Stimulated activated CD8-positive, alpha-beta memory T cell treated with anti-CD3 and anti-CD28 coated beads, Interleukin-4, amount 100 ng/mL, for 1 hour (primary cell): ENCODE measurements at places on chromosomes 11 and 22.
A peak's percentile ranks its signal among the peaks of the same experiment; 100 is the strongest.

- no peak for DNase-seq
These were observed 110.4 kb downstream of the RRAS2 start for GRCh38 chr11:14248580-14248981.

- DNase-seq: no peak
These were observed 23.7 kb upstream of the CTR9 start for GRCh38 chr11:10727146-10727851.

GRCh38 chr11:123052901-123053721, 8.8 kb downstream of the HSPA8 start:
- no peak for DNase-seq

- DNase-seq: no peak
These were observed 22.7 kb downstream of the KCNQ1OT1 start for GRCh38 chr11:2677127-2677526.

DNA sequence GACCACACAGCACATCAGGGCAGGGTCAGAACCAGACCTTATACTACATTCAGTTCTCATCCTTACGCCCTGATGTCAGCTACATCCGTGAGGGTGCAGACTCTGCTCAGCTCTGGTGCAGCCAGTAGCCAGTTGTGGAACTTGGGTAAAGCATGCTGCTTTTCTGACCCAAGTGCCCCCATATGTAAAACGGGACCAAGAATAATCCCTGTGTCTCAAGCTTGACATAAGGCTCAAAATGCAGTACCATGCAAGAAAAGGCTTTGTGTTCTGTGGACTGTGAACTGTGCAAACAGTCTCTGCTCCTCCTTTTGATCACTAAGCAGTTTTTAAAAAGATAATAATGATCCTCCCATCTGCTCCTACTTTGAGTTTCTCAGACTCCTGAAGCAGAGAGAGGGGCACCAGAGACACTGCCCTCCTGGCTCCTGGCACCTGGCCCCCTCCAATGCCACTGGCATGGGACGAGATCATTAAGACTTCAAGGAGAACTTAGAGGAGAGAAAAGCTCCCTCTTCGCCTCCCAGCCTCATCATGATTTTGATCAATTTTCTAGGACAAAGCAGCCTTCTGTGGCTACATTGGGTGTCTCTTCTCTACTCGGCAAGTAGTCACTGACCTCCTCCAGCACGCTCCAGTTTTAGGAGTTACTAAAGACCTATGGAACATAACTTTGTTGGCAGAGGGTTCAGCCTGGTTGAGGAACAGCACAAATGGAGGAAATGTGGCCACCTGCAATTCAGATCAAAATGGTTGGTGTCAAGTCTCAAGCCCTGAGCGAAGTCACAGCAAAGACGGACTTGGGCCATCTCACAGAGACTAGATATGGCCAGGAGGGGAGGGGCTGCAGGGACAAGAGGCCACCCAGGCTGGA, 23.9 kb downstream of the IL10RA start:
- no peak for DNase-seq

DNA sequence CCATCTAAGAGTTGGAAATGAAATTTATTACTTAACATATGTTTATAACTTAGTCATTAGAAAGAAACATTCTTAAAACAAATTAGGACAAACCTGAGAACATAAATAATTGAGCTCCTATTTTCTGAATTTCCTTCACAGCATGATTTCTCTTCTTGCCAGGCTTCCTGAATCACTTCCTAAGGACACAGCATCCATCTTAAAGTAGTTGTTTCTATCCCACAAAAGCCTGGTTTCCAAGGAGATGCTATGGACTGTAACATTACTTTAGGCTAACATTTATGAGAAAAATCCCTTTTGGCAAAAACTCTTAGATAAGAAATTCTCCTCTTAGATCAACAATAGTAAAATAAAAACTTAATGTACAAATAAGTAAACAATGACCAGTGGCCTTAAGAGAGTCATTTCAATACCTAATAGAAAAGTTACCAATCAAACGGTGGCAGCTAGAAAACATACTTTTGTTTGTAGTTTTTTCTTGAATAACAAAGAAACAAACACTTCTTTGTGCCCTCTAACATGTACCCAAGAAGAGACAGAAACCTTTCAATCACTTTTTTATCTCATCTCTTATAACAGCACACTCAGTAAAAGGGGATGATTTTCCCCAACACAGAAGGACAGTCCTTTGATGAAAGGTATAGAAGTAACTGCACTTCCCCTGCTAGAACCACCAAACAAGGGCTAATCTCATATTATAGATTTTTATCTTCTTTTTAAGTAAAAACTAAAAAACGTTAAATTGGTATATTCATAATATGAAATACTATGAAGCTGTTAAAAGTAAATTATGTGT, 74.5 kb downstream of the TTC28 start:
- no peak for DNase-seq

GRCh38 chr22:36301851-36302250, 48.9 kb downstream of the APOL1 start:
- DNase-seq: no peak

DNA sequence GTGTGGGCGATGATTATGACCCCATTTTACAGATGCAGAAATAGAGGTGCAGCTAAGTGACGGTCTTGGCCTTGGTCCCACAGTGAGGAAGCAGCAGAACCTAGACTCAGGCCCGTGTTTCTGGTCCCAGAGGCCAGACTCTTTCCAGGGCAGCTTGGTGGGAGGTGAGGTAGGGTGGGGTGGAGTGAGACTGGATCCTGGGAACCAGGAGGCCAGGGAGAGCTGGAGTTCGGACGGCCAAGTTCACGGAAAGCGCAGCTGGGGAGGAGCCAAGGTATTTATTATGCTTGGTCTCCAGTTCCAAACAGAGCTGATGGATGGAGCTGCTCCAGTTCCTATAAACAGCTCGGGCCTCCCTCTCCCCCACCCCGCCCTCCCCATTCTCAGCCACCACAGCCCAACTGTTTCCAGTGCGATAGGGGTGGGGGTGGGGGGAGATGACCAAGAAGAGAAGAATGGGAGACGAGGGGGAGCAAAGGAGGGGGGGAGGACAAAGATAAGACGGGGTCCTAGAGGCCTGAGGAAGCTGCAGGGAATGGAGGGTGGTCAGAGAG, 16.2 kb downstream of the LRRC32 start:
- DNase-seq: no peak

- DNase-seq: no peak
These were observed 64.8 kb downstream of the PRR5L start for GRCh38 chr11:36360826-36361415.

GRCh38 chr11:18171377-18172000, 1.1 kb upstream of the MRGPRX4 start:
- DNase-seq: no peak

- no peak for DNase-seq
These were observed 32.3 kb downstream of the ELF5 start for GRCh38 chr11:34481307-34481706.

DNA sequence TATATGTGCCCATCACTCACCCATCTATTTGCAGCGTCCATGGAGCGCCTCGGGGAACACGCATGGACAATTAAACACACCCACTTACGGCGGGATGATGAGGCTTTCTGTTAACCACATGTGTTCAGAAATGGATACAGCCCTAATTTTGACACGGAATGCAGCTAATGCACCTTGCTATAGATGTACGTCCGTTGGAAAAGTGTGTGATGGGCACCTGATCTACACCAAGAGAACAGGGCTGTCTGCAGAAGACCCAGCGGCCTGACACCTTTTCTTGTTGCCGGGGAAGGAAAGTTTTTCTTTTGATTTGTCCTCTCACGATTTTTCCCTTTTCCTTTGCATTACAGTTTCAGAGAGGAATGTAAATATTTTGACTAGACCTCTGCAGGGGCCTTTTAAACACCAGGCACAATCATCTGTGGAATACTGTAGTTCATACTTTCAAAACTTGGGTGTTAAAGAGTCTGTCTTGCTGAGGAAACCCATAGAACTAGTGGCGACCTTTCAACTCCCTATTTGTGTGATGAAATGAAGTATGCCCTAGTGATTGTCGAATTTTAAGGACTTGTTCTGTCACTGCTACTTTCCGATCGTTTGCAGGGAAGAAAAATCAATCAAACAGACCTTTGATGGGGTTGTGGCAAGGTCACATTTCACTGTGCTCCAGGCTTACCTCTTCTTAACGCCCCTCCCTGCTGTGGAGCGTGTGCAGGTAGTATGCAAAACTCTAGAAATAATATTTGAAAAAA, 16.5 kb upstream of the PAX6 start:
- no peak for DNase-seq

- DNase-seq: no peak
These were observed 847 bp downstream of the ME3 start for GRCh38 chr11:86671531-86672006.

GRCh38 chr11:114251815-114252337, 44.3 kb upstream of the NNMT start:
- DNase-seq: no peak

DNA sequence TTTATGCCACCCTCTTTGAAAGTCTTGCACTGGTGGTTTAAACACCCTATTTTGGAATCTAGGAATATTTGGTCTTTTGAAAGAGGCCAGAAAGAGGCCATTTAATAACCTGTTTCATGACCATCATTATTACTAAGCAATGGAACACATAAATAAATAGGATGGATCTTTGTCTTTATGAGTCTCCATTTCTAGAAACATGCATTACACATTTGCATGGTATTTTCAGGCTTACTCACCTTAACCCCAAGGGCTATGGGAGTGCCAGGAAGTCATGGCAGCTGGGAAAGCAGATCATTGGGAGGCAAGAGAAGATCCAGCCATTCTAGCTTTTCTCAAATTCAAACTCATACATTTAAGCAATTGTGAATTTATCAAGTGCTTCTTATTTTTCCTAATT, 185.8 kb upstream of the POU2AF2 start:
- no peak for DNase-seq

GRCh38 chr11:72637198-72637597, 37.0 kb downstream of the PDE2A start:
- DNase-seq: no peak

GRCh38 chr11:12141283-12141682, 30.9 kb downstream of the MICAL2 start:
- no peak for DNase-seq

DNA sequence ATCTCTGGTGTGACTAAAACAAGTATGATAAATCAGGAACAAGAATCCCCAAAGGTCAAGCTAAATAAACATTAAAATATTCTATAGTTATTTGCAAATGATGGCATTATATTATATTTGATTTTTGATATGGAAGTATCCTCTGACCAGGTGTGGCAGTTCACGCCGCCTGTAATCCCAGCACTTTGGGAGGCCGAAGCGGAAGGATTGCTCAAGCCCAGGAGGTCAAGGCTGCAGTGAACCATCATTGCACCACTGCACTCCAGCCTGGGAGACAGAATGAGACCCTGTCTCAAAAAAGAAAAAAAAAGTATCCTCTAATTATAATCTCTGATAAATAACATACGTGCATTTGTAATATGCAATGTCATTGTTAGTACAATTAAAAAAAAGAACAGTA, 6.6 kb upstream of the POU2AF3 start:
- no peak for DNase-seq

- DNase-seq: no peak
These were observed 91.6 kb downstream of the FAR1 start for GRCh38 chr11:13760115-13760514.

- DNase-seq: no peak
These were observed 226.4 kb downstream of the FAM181B start for GRCh38 chr11:82507288-82507687.

DNA sequence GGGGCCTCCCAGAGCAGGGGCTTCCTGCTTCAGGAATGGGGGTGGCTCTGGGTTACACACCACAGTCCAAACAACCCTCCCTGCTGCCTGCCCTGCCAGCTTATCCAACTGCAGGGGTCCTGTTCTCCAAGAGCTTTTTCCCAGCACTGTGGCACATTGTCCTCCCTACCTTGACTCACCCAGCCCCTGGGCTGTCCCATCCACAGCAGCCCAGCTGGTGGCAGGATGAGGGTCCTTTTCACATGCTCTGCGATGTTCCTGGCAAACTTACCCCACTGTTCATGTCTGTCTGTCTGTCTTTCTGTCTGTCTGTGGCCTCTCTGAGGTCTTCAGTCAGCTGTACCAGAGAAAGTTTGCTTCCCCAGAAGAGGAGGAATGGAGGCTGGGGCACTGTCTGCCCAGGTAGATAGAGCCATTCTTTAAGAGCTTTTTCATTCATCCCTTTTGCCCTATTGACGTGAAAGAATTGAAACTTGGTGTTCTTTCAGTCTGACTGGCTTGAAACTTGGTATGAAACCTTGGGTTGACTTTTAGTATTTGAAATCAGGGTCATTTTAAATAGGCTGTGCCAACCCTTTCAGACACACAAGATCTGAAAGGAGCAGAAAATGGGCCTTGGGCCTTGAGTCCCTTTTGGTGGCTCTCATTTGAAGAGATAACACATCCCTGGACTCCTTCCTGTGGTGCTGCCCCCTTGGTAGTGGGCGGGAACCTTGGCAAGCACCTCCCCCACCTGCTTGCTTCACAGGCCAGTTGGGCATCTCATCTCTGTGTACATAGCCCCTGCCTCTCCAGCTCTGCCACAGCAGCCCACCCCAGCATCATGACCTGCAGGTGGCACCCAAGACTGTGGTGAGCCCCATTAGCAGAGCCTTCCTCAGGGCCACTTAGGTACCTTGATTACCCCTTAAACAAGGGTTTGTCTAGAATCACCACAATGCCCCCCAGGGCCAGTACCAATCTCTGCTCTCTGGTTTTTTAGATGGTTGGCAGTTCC, 74.6 kb upstream of the SUSD2 start:
- peak; percentile 25 for DNase-seq

DNA sequence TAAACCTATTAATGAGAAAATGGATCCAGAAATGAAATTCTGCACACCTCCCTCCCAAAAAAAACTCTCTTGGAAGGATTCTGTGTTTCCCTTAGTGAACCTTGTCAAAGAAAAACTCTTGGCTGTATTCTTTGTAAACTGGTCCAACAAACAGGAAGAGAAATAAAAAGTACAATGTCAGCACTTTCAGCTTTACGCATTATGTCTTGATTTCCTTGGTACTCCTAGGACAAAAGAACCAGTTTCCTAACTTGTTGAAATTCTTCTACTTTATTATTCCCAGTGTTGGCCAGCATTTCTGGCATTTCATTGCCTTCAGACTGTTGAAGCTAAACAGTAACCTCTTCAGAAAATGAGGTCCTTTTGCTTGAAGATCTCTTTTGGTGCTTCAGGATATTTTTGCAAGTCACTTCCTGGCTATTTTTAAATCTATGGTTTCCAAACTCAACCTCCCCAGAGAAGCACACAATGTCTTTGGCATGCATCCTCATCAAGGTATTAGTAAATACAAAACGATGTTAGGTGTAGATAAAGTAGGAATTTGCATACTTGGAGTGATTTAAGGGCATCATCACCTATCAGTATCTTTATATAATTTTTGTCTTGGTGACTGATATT, 342.7 kb downstream of the AASDHPPT start:
- DNase-seq: no peak

DNA sequence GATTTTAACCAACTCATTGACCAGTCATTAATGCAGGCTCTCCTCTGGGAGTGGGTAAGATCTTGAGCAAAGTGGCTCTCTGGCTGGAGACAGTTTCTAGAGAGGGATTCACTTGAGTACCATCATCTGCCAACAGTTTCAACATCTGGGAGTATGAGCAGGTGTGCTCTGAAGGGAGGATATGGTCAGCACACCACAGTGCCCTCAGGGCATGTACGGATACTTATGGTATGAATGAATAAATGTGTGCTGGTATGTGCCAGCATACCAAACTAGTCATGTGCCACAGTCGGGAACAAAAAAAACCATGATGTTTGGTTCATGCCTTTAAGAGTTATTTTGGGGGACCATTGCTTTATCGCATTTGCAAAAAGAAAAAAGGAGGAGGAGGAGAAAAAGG, 1197.5 kb upstream of the TENM4 start:
- no peak for DNase-seq
